CD4-positive, alpha-beta T cell treated with Interferon gamma for 1 hour (primary cell): ENCODE measurements at places on chromosomes 12 and 14.

GRCh38 chr12:67193704-67194103, 75.5 kb upstream of the CAND1 start:
- DNase-seq, result no peak

- no peak for DNase-seq
Observed at GRCh38 chr12:63894132-63894531, 49.6 kb downstream of the SRGAP1 start.

DNA sequence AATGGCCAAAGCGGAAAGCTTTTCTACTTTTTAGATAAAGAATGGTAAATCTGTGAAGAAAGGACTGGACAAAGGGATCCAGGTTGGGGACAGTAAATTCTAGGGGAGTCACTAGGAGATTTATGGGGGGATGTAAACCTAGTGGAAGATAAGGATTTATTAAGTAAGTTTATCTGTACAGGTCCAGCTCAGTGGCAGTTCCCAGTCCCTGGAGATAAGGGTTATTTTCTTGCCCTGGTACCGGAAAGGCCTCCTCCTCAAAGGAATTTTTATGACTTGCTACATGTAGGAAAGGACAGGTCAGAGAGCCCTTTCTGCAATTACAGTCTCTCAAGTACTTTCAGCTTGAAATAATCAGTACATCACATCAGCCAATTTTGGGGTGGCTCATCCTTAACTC, 72.6 kb upstream of the BICD1 start:
- no peak for DNase-seq

DNA sequence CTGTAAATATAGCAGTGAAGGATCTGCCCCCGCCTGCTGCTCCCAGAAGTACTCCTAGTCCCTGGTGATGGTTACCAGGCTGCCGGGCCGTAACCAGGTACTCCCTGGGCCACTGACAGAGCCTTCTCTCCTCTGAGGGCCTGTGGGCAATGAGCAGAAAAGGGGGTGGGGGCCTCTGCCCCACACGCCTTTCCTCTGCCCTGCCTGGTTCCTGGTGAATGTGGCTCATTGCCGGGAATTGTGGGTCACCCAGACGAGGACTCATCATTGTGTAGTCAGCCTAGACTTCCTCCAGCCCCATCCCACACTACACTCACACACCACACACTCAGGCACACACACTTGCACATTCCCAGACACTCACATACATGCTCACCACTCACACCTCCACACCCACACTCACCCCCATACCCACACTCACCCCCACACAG, 35.7 kb upstream of the ACTN1 start:
- DNase-seq, result peak; percentile 34

- DNase-seq, result no peak
Observed at GRCh38 chr12:106984588-106985137, 2.3 kb downstream of the MTERF2 start.

- no peak for DNase-seq
Observed at GRCh38 chr12:54734196-54734950, 86.2 kb upstream of the DCD start.

DNA sequence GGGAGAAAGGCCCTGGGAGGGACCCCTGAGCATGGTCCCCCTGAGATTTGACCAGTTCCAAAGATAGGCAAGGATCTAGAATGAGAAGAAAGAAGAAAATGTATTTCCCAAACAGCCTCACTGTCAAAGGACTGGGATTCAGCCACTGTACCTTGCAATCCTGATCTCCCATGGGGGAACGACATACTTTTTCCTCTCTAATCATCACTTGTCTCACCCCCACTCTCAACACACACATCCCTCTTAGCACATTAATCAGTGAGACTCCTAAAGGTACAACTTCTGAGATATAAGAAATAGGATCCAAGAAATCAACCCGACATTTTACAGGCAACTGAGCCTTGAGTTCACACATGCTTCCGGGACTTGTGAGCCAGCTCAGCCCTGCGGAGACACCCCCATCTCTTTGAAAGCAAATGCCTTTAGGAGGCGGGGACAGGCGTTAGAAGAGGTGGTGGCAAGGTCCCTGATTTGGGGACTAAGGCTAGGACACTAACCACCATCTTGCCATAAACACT, 1.4 kb downstream of the MAP3K9 start:
- peak; percentile 55 for DNase-seq

DNA sequence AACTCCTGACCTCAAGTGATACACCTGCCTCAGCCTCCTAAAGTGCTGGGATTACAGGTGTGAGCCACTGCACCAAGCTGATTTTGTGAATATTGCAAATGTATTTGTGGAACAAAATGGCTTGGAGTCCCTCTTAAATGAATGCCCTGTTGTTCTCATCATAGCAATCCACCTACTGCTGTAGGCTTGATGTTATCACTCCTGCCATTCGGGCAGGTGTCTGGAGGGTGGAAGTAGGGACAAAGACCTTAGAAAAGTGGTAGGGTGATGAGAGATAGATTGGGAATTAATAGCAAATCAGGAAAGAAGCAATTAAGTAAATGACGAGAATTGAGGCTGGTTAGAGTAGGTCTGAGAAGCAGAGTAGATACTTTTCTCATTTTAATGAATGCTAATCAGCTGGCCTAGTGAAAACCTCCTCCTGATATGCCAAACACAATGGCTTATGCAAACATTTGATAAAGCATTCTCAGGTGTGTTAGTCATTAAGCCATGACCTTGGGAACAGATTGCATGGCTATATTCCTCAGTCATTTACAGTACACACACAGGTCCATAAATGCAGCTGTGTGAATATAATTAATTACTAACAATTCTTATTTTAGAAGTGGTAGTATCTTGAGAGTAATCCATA, 60.5 kb upstream of the USP44 start:
- DNase-seq, result no peak
